NCI-H1105 treated with DMSO at 0.1 percent for 48 hours (cell line): ENCODE measurements at places on chromosomes 2 and 18.

DNA sequence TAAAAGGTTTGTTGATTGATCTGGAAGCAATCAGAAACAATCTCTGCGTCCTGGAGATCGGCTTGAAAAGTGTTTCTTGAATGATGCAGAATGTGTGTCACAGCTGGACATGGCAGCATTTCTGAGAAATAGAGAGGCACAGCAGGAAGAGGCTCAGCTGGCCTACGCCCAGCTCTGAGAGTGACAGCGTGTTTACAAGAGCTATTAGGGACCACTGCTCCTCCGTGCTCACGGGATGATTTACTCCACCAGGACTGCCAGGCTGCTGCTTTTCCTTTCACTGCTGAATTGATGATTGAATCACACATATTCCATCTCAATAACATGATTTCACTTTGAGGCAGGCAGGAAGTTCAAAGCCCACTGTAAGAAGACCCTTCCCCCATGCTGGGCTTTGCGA lies 62.8 kb downstream of the GALNT14 start:
- DNase-seq, result no peak

DNA sequence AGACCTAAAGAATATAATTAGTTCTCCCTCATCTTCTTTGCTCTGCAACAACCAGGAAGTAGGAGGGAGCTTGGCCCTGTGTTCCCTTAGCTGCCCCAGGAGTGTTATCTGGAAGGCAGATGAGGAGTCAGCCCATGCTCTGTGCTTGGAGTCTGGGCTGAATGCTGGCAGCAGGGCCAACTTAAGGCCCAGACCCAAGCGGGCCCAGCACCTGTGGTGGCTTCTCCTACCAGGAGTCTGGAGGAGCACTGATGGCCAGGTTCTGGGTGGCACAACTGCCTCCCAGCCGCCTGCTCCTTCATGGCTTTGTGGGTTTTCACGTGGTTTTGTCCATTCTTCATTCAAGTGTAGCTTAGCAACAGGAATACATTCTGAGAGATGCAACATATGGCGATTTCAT lies 1910.7 kb upstream of the LRRTM1 start:
- DNase-seq, result no peak

DNA sequence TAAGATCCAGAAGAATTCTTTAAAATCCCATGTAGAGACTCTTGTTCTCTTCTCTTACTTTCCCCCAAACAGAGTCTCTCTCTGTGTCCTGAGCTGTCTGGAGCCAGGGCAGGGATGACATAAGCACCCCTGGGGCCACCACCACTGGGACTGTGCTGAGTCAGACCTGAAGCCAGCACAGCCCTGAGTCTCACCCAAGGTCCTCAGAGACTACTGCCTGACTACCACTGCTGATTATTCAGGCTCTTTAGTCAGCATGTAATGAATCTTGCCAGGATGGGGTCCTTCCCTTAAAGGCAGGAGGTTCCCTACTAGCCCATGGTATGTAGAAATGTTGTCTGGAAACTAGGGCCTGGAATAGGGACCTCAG lies 34.9 kb upstream of the DYNC1I2 start:
- no peak for DNase-seq

DNA sequence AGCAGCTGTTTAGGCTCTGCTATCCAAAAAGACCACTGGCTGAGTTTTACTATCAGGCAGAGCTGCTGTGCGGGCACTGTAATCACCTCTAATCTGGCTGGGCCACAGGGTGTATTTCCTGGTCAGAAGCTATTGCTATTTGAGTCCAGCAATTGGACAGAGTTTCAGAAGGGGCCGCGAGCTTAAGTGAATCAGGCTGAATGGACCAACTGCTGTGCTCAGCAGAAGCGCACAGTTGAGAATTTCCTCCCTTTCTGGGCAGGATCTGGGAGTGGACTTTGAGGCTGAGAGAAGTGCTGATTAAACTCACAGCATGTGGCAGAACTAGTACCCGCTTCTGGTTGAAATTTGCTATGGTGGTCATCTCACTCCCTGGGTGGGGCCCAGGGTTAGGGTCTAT lies 251.8 kb downstream of the INSIG2 start:
- DNase-seq, result no peak

DNA sequence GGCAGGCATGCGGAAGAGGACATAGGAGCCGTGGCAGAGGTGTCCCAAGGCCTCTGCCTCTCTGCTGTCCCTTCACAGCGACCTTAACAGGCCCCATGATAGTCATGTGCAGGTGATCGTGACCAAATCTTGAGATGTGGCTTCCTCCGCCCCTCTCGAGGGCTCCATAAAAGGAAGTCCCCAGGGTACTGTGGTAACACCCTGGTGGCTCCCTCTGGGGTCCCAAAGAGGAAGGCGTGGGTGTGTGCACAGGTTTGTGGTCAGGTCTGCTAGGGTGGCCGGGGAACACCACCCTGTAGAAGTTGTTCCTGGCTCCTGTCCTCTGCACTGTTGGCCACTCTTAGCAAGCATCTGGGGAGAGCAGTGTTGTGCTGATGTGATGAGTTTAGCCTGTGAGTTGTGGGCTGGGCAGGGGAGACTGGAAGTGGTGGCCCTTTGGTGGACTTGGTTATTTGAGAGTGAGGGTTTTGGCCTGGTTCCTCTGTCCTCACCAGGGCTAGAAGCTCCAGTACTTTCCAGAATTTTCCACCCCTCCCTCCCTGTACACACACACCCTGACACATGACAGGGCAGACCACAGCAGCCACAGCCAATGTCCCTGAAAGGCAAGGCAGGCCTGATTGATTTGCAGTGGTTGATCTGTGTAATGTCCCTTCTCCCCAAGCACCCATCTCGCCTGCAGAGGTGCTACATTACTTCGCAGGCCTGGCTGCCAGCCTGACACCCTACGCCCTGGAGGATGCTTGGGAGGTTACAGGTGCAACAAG lies 68.9 kb upstream of the BOD1L2 start:
- DNase-seq, result no peak

- peak; percentile 33 for DNase-seq
These were observed 670.7 kb downstream of the ERBB4 start for GRCh38 chr2:211867845-211868451.

GRCh38 chr2:219539926-219540678 lies 3.5 kb downstream of the CHPF start:
- DNase-seq, result no peak

GRCh38 chr2:11457935-11458334 lies 8.0 kb downstream of the E2F6 start:
- no peak for DNase-seq

DNA sequence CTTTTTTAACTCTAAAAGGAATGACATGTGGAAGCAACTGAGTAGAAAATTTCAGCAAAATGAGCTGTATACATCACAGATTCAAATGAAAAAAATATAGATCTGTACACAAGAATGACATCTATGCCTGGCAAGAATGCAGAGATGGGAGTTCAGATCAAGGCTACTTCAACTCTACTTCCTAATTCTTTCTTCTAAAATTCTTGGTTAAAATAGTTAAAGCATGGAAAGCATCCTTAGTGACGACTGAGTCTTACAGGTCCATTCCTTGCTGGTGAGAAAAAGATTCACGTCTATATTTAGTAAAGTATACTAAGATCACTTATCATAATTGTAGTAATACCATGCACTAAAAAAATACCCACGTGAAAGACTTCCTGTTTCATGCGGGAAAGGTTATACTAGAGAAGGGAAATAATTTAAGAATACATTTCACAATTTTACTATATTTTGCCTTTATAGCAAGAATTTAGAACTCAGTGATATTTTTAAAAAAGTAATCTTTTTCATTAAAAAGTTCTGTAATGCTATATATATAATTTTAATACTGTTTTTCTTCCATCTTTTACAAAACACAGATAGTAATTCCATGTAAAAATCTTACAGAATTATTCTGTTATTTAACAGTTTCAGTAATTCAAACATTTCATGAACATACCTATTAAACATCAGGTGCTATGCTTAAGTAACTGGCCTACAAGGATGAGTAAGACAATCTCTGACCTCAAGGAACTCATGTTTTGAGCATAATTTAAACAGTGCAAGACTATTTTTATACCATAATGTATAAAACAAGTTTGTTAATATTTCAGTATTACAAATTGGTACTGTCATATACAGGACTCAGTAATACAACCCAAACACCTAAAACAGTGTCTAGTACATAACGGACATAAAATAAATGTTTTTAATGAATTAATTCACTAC lies 159.6 kb downstream of the BAZ2B start:
- DNase-seq, result no peak

DNA sequence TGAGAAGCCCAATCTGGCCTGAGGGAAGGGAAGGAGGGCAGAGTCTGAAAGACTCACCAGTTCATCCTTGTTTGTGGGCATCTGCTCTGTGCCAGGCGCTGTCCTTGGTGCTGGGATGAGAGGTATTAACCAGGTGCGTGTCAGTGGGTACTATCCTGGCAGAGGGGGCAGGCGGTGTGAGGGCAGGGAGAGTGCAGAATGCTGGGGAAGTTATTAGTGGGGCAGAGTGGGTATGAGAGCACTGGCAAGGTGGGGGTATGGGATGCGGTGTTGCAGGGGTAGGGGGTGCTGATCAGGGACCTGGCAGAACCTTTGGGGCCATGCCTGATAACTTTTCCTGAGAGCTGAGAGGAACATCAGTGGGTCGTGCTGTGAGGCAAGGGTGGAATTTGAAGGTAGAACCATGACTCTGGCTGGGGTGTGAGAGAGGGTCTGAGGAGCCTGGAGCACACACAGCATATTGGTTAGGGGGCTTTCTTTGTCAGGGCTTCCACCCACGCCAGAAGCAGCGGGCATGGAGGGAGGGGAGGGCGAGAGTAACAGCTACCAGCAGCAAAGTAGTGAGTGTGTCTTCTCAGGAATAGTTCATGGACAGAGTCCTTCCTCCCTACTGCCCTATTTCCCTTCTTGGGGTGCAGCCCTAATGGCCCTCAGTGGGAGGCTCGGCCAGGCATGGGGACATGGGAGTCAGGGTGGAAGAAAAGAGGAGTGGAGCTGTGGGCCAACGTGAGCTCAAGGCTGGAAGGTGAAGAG lies 290.7 kb downstream of the CYP26B1 start:
- DNase-seq, result no peak

- peak; percentile 95 for DNase-seq
These were observed 26.4 kb downstream of the SLC66A2 start for GRCh38 chr18:79924814-79925731.

DNA sequence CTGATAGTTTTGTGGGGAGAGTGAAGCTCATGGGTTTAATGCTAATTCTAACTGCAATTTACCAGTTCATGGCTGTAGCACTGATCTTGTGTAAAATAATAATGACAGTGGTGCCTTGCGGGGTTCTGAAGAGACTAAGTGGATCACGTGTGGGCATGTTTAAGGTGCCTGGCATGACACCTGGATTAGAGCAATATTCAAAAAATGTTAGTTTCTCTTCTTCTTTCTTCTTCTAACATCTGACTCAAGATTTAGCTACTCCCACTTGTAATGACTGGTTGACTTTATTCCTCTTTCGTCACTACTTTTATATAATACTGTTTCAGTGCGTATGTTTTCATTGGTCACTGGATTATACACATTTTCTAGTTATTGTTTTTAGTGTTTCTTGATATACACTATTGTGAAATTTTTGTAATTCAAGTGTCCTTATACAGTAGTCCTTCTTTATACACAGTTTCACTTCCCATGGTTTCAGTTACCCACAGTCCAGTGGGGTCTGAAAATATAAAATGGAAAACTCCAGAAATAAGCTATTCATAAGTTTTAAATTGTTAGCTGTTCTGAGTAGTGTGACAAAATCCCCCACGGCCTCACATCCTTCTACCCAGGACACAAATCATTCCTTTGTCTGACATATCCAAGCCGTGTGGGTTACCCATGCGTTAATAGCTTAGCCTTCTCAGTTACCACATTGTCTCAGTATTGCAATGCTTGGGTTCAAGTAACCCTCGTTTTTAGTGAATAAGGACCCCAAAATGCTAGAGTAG lies 662.2 kb upstream of the CNTNAP5 start:
- DNase-seq, result no peak

GRCh38 chr2:143729296-143729814 lies 600.1 kb downstream of the ARHGAP15 start:
- no peak for DNase-seq

DNA sequence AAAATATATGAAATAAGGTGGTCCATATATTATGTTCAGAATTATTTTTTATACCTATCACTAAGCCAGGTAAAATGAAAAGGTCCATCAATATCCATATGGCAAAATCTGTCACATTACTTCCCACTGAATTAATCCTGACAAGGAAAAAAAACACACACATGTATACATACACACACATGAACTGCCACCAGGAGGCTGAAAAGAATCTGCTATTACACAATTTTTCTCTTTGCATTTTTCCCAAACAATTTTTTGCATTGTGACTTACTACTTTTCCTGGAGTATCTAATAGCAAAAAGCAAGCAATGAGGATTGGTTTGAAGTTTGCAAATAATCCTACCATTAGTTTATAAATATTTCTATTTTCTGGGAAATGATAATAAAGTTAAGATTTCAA lies 128.2 kb upstream of the CD226 start:
- DNase-seq, result no peak

DNA sequence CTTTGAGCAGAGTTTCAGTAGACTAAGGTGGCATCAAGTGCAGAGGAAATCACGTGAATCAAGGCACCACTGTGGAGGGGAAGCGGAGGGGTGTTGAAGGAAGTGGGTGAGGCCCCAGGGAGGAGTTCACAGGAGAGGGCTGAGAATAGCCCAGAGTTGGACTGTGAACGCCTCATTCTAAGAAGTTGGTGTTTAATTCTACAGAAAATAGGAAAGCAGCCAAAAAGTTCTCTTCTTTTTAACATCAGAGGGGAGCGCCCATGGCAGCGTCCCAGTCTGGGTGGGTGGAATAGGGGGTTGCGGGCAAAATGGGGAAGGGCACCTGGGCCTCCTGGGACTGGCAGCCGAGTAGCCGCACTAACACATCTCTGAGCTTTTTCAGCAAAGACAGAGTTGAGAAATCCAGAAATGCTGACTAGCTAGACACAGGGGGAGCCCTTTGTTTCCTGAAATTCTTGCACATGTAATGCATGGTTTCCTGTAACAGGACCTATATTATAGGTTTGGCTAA lies 97.0 kb downstream of the NEB start:
- no peak for DNase-seq

- DNase-seq, result no peak
These were observed 52.3 kb downstream of the THOC1 start for GRCh38 chr18:215448-216010.

GRCh38 chr2:33292981-33293595 lies 183.4 kb upstream of the RASGRP3 start:
- DNase-seq, result no peak

GRCh38 chr2:18237298-18237697 lies 323.2 kb downstream of the RDH14 start:
- no peak for DNase-seq

- DNase-seq, result no peak
These were observed 25.3 kb upstream of the SEMA4C start for GRCh38 chr2:96895032-96895745.

GRCh38 chr18:34039611-34040010 lies 185.1 kb downstream of the NOL4 start:
- no peak for DNase-seq

DNA sequence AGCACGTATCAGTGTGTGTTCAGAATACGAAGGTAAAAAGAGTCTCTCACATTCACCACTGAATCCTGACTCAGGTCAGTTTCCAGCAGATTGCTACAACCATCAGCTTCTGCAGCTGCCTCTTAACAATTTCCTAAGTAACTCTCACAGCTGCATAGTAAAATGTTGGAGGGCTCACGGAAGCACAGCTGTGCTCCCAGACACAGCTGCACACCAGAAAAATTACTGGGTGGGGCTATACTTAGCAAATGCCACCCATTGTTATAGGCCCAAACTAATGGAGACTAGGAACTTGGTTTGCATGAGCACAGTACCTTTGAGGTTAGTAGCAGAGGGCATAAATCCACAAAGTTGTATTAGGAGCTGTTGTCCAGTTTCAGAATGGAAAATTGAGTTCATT lies 153.9 kb upstream of the ERBB4 start:
- no peak for DNase-seq

GRCh38 chr18:24632158-24632988 lies 171.9 kb downstream of the HRH4 start:
- no peak for DNase-seq
